ENCODE measurements at places on chromosomes 11 and 22.

- peak; percentile 11 for DNase-seq
Observed at GRCh38 chr11:359181-359714, 10.1 kb upstream of the B4GALNT4 start.

- DNase-seq, result no peak
Observed at GRCh38 chr11:57306940-57307565, 17.7 kb downstream of the TNKS1BP1 start.

- DNase-seq, result peak; percentile 83
Observed at GRCh38 chr11:119742263-119742861, 13.4 kb upstream of the NECTIN1 start.

- DNase-seq, result no peak
Observed at GRCh38 chr22:24601217-24602104, 1.5 kb upstream of the GGT1 start.

GRCh38 chr11:129739339-129739738, 76.3 kb upstream of the TMEM45B start:
- no peak for DNase-seq

- no peak for DNase-seq
Observed at GRCh38 chr11:77442394-77443053, 31.4 kb downstream of the PAK1 start.

GRCh38 chr11:125956391-125957134, 10.7 kb downstream of the VSIG10L2 start:
- peak; percentile 48 for DNase-seq

DNA sequence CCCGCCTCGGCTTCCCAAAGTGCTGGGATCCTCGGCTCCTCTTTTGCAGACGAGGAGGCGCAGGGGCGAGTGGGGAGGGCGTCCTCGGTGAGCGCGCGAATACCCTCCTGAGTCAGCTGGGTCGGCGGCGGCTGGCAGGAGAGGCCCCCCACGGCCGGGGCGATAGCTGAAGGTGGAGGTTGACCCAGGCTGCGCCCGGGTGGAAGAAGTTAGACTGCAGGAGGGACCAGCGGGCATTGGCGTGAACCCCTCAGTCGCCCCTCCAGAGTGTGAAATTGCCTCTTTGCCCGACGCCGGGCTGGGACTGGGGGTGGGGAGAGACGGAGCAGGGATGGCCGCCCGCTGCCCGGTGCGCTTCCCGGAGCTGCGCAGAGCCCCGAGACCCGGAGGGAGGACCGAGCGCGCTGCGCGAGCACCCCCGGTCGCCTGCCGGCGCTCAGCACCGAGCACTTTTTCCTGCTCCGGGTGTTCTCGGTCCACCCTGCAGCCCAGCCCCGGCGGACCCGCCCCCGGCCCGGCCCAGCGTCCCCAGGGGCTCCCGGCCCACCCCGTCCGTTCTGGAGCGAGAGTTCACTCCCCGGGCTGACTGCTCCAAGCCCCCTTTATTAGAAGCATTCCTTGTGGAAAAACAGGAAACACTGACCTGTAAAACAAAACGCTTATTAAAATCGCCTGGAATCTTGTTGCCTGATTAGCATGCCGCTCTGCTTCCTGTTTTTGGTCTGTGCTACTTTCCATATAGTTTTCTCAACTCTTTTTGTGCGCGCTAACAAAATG, 13.7 kb upstream of the CPT1A start:
- DNase-seq, result peak; percentile 78

GRCh38 chr11:84775503-84775902, 851.6 kb downstream of the DLG2 start:
- no peak for DNase-seq

- no peak for DNase-seq
Observed at GRCh38 chr22:35464399-35464798, 64.5 kb downstream of the MCM5 start.

- no peak for DNase-seq
Observed at GRCh38 chr22:32411402-32411801, 645 bp downstream of the RTCB start.
